ENCODE measurements at places on chromosomes 13 and 19.

GRCh38 chr13:98915981-98916380, 61.9 kb downstream of the DOCK9 start:
- DNase-seq, result no peak

GRCh38 chr13:96285729-96286128, 195.8 kb downstream of the HS6ST3 start:
- no peak for DNase-seq

DNA sequence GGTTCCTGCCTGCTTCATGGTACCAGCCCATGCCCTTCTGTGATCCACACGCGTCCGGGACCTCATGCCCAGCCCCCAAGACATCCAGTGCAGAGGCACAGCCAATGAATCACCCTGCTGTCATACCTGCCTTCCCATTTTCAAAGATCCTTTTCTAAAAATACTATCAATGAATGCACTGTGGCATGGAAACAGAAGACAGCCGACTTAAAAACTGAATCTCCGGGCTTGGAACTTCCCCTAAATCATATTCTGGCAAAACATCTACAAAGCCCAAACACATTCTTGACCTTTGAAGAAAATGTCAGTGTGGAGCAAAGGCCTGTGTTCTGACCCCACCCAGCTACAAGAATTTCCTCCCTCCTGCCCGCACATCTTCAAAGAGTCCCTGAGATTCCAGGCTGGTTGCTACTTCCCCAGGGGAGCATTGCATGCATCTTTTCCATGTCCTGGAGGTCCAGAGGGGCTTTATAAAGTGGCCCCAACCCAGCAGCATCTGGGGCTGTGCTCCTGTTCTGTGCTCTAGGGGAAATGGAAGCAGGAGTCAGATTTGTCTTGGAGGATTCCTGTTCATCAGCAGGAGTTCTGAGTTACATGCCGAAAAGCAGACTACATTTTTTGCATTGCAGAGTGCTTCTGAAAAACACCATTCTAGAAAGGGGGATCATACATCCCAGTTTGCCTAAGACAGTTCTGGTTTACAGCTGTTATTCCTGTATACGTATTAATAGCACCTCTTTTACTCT, 135.2 kb downstream of the USP12 start:
- no peak for DNase-seq

- DNase-seq, result no peak
These were observed 17.7 kb downstream of the CKM start for GRCh38 chr19:45305007-45305406.

DNA sequence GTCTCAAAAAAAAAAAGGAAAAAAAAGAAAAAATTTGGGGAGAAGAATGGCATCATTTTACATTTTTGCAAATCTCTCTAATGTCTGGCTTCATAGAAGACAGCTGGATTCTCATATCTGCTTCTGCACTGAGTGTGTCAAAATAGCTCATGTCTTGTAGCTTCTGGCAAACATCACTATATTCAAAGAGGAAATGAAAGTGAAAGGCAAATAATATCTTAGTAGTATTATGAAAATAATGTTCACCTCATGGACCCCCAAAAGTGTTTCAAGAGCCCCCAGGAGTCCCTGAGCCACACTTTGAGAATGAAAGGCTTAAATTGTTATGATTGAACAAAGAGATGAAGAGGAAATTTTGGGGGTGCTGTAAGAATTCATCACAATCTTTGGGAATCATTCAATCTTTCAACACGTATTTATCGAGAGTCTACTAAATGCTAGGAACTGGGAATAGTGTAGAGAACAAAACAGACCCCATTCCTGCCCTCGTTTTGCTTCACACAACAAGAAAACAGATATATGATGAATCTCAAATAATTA, 1.2 kb upstream of the SLC6A16 start:
- no peak for DNase-seq

DNA sequence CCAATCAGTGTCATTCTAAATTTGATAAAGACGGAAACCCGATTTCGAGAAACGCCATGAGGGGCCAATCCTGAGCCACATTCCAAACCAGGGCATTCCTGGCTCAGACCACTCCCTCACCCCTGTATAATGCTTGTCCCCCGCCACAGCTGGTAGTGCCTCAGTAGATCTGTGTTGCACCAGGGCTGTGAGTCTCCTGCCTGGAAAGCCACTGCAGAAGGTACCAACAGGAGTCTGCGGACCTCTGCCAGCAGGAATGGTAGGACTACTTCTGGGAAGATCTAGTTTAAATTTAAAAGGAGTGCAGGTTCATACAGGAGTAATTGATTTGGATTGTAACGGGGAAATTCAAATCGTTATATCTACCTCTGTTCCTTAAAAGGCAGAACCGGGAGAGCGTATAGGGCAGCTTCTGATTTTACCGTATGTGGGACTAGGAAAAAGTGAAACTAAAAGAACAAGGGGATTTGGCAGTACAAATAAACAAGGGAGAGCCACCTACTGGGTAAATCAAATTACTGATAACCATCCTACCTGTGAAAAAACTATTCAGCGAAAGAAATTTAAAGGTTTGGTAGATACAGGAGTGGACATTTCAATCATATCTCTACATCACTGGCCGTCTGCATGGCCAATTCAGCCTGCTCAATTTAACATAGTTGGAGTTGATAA, 20.8 kb upstream of the ZNF266 start:
- no peak for DNase-seq

- no peak for DNase-seq
These were observed 1.9 kb downstream of the HNRNPA1L2 start for GRCh38 chr13:52644108-52644507.

GRCh38 chr19:55656988-55657747, 2.3 kb downstream of the U2AF2 start:
- no peak for DNase-seq
